Lower lobe of right lung (tissue), 2 donors: ENCODE measurements at places on chromosomes 3 and 15. TPM values are rescaled to one million over a fixed set of nuclear protein-coding genes. Genes with fewer than 3 reads are reported as not detected.

GRCh38 chr15:57323806-57324589 lies 52.3 kb upstream of the CGNL1 start:
- no peaks in the 10 kb centered on the region for H3K27me3 ChIP-seq
- no peak for DNase-seq
- no peaks in the 10 kb centered on the region for H3K36me3 ChIP-seq
- no peak overlapping the region for H3K4me3 ChIP-seq
- H3K4me1 ChIP-seq = peaks cover 8% of the 10 kb centered on the region

- H3K4me1 ChIP-seq = no peaks in the 10 kb centered on the region
- no peaks in the 10 kb centered on the region for H3K27me3 ChIP-seq
These were observed 222.3 kb upstream of the LRRFIP2 start for GRCh38 chr3:37396731-37397130.

DNA sequence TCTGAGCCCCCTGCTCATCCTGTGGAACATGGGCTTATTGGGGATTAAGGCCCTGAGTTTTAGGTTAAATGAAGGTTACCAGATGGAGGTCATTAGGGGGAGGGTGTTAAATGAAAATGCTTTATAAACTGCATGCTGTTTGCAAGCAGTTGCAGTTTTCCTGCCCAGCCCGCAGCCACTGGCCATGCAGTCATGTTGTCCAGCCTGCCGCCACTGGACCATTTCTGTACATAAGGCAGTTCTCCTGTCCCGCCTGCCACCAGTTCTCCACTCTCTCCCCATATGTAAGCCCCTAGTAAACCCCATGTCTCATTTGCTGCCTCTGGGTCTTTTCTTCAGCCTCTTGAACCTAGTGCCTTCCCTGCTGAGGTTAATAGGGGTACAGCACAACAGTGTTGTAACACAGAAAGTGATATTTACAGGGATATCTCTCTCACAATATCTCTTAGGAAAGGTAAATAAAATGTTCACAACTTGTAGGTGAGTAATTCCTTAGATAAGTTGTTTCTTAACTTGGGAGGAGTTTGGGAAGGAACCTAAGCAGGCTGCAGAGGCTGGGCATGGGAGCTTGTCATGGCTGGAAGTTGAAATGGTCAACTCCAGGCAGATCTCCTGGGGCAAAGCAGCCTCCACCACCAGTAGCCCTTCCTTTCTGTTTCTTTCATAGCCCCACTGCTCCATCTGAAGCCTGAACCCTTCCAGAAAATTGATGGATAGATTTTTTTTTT lies 148.2 kb downstream of the CMSS1 start:
- no peak for DNase-seq
- H3K27ac ChIP-seq = no peak overlapping the region

The TEX9 gene
- total RNA-seq = 11.6 TPM

DNA sequence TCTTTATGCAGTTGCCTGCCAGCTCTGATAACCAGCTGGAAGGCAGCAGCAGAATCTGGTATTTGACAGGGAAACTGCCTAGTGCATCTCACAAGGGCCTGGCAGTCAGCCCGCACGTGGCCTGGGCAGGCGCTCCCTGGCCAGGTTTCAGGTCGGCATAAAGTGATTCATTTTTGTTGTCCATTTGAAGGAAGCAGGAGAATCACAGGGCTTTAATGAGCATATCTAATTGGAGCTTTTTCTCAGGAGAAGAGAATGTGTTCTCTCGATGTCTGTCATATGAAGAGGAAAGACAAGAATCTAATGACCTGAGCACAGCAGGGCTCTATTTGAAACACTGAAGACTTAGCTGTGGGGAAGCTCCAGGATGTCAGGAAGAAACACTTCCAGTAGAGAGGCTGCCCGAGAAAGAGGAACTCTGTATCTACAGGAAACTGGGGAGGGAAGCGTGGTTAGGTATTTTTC lies 98.8 kb upstream of the MB21D2 start:
- no peaks in the 10 kb centered on the region for H3K4me1 ChIP-seq
- no peaks in the 10 kb centered on the region for H3K27me3 ChIP-seq
- DNase-seq = no peak
- H3K27ac ChIP-seq = no peak overlapping the region

GRCh38 chr3:94525043-94525442 lies 462.2 kb downstream of the NSUN3 start:
- no peak overlapping the region for H3K4me3 ChIP-seq
- H3K27ac ChIP-seq = no peak overlapping the region
- peaks cover 10% of the 10 kb centered on the region for H3K4me1 ChIP-seq

The NR1I2 gene
- 0.21 TPM for total RNA-seq

DNA sequence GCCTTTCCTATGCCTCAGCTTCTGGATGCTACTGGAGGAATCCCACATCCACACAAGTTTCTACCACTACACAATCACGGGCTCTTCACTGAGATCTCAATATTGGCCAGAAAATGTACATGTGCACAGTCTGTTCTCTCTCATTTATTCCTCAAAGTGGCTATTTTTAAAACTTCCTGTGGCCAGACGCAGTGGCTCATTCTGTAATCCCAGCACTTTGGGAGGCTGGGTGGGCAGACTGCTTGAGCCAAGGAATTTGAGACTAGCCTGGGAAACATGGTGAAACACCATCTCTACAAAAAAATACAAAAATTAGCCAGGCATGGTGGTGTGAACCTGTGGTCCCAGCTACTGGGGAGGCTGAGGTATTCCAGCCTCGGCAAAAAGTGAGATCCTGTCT lies 91.4 kb upstream of the PRTG start:
- DNase-seq = no peak
- no peak overlapping the region for H3K4me3 ChIP-seq
- H3K4me1 ChIP-seq = no peaks in the 10 kb centered on the region

- DNase-seq = no peak
- peaks cover 90% of the 10 kb centered on the region for H3K36me3 ChIP-seq
- no peaks in the 10 kb centered on the region for H3K4me1 ChIP-seq
- no peak overlapping the region for H3K4me3 ChIP-seq
- no peaks in the 10 kb centered on the region for H3K27me3 ChIP-seq
- H3K27ac ChIP-seq = no peak overlapping the region
These were observed 17.4 kb downstream of the TFG start for GRCh38 chr3:100726706-100727105.

The SHC4 gene
- 0.68 TPM for total RNA-seq
